ENCODE measurements at places on chromosomes 7 and 10. TPM values are rescaled to one million over a fixed set of nuclear protein-coding genes. Genes with fewer than 3 reads are reported as not detected.

DNA sequence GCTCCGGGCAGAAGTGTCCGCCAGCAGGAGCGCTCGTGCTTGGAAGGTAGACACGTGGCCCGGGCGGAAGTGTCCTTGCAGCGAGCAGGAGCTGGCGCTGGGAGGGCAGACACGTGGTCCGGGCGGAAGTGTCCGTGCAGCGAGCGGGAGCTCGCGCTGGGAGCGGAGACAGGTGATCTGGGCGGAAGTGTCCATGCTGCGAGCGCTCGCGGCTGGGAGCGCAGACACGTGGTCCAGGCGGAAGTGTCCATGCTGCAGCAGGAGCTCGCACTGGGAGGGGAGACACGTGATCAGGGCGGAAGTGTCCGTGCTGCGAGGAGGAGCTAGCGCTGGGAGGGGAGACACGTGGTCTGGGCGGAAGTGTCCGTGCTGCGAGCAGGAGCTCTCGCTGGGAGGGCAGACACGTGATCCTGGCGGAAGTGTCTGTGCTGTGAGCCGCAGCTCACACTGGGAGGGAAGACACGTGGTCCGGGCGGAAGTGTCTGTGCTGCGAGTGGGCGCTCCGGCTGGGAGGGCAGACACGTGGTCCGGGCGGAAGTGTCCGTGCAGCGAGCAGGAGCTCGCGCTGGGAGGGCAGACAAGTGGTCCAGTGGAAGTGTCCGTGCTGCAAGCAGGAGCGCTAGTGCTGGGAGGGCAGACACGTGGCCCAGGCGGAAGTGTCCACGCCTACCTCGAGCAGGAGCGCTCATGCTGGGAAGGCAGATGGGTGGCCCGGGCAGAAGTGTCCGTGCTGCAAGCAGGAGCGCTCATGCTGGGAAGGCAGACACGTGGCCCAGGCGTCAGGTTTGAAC lies 41.1 kb upstream of the PRKAR1B start:
- DNase-seq, result no peak

- DNase-seq, result no peak
Observed at GRCh38 chr7:158142657-158143056, 445.0 kb downstream of the PTPRN2 start.

GRCh38 chr10:19111501-19112267 lies 63.1 kb downstream of the MALRD1 start:
- DNase-seq, result no peak

Gene IKZF1
- total RNA-seq, result not detected

Gene PKD2L1
- not detected for total RNA-seq

Measured in chondrocyte (in vitro differentiated cells).